ENCODE measurements at places on chromosomes 4 and X. TPM values are rescaled to one million over a fixed set of nuclear protein-coding genes. Genes with fewer than 3 reads are reported as not detected.

DNA sequence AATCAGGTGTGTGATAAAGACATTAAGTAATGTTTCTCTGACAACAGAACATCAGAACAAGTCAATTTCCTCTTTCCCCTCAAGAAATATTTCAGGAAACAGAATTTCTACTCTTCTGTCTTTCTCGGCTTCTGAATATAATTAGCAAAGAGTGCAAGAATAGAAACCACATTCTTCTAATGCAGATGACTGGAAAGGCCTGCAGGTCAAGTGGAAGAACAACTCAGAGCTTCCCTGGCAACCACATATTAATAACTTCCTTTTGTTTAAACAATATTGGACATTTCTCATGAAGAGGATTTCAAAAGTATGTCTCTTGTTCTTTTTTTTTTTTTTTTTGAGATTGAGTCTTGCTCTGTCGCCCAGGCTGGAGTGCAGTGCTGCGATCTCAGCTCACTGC lies 225.5 kb downstream of the PARM1 start:
- no peak for DNase-seq

The MAGEA3 gene
- not detected for total RNA-seq

DNA sequence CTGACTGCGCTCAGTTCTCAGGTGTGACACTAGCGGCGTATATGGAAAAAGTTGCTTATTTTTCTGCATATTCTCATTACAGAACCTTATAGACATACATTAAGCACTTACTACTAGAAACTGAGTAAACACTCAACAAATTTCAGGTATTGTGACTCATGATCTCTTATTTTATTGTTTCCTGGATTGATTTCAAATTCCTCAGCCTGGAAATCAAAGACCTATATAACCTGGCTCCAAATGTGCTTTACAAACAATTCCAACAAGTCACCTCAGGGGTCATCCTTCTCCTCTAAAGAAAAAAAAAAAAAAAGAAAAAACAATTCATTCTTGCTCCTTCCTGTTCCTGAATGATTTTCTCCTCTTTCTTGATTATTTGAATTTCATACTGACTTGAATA lies 152.3 kb downstream of the ADAM29 start:
- DNase-seq, result no peak

GRCh38 chrX:37350034-37350365 lies 836 bp downstream of the PRRG1 start:
- DNase-seq, result no peak

DNA sequence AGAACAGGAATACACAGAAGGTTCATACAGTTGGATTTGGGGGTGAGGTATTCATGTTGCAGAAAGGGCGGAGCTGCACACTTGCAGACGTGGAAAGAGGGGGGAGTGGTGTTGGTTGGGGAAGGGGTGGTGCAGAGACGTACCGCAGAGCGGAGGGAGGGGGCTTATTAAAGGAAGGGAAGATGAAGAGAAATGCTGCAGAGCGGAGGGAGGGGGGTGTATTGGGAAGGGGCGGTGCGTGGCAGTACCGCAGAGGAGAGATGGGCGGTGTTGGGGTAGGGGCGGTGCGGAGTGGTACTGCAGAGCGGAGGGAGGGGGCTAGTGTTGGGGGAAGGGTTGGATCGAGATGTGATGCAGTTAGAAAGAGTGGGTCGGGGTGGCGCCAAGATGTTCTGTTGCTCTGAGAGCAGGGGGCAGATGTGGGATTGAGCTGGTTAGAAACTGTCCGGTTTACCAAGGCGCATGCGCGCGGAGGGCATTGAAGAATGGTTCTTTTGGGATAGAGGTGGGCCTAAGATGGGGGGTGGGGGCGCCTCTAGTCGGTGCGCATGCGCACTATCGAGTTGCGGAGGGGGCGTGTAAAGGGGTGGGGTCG lies 900 bp downstream of the TRO start:
- DNase-seq, result peak; percentile 57

All from progenitor cell of endocrine pancreas (in vitro differentiated cells).